Bronchial epithelial cell (primary cell): ENCODE measurements at places on chromosomes 2 and 18.

DNA sequence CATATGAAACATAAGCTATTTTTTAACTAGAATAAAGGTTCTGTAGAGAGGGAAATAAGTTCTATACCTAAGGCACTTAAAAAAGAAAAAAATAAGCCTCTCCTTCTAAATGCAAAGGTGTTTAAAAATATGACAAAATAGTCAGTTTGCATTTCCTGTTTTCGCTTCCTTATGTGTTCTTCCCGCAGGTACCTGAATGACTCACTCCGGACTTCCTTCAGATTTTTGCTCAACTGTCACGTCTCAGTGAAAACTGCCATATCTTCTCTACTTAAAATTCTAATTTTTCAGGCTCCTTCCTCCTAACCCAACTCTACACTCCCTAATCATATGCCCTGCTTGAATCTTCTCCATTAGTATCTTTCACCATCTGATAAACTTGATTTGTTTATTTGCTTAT lies 1333.1 kb downstream of the LRP1B start:
- DNase-seq = no peak

DNA sequence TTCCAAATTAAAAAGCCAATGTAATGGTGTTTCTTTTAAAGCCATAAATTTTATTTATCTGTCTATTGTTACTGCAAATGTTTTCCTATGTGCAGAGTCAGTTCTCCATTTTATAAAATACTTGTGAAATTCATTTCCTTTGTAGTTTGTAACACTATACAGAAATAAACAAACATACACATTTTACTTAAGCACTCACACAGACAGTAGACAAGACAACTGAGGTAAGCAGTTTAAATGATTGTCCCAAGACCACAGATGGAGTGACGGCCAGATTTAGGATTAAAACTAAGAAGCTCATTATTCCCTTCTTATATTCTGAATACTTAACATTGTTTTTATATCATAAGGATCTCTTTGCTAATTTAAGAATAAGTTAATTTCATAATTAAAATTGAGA lies 100.9 kb downstream of the BAZ2B start:
- DNase-seq = no peak

- DNase-seq = no peak
These were observed 43.8 kb upstream of the KCNE4 start for GRCh38 chr2:223008162-223008561.

- peak; percentile 48 for DNase-seq
These were observed 32.4 kb upstream of the PPM1B start for GRCh38 chr2:44136252-44136651.

DNA sequence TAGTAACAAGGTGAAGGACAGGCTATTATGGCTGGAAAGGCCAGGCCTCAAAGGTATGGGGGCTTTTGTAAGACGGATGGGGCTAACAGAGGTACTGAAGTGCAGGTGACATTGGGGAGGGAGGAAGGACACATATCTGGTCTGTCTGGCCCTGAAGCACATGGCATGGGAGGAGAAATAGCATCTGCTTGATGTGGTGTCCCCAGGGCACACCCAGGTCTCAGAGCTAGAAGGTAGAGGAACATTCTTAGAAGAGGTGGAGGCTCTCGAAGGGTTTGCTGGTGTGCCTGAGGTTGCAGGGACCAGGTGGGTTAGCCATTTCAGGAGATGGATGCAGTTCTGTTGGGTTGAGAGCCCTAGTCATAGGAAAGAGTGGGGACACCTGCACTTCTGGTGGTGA lies 9.5 kb downstream of the RALB start:
- no peak for DNase-seq

- peak; percentile 50 for DNase-seq
These were observed 211.9 kb downstream of the AGPS start for GRCh38 chr2:177604271-177605065.

- DNase-seq = peak; percentile 93
These were observed 61.8 kb downstream of the CAB39 start for GRCh38 chr2:230774348-230774951.

GRCh38 chr2:146246736-146247523 lies 1597.9 kb upstream of the ACVR2A start:
- no peak for DNase-seq

DNA sequence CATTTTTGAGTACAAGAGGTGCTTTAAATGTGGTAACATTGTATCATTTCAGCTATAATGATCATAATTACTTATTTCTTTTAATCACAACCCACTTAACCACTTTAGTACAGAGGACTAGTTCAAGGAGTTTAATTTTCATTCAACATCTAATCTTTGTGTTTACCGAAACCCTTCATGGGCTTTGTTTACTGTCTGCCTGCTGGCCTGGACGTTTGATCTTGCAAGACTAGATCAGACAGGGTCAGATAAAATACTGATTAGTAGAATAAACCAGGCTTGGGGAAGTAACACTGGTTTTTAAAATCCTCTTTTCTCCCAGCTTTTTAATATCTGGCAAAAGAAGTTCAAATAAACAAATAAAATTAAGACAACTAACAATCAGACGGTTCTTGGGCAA lies 93.6 kb downstream of the SATB2 start:
- no peak for DNase-seq
